ENCODE measurements at places on chromosomes 1 and 21.

GRCh38 chr1:180281490-180281889, 51.4 kb downstream of the LHX4 start:
- DNase-seq: no peak

GRCh38 chr1:200180821-200181220, 153.3 kb downstream of the NR5A2 start:
- no peak for DNase-seq

DNA sequence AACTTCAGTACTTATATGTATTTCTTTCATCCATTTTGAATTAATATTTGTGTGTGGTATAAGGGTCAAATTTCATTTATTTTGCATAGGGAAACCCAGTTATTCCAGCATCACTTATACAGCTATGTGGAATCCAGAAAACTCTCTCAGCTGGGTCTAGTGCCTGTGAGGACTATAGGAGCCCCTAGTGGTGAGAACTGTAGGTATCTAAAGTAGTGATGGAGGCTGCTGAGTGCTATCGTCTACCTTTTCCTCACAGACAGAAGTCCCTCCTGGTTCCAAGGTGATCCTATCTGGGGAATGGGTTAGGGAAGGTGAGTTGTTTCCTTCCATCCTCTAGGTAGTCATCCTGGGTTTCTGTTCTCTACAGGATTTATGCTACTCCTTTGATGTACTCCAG, 352.0 kb upstream of the C1orf87 start:
- DNase-seq: no peak

- DNase-seq: no peak
Measured at GRCh38 chr1:117664314-117664713, 58.5 kb downstream of the TENT5C start.

DNA sequence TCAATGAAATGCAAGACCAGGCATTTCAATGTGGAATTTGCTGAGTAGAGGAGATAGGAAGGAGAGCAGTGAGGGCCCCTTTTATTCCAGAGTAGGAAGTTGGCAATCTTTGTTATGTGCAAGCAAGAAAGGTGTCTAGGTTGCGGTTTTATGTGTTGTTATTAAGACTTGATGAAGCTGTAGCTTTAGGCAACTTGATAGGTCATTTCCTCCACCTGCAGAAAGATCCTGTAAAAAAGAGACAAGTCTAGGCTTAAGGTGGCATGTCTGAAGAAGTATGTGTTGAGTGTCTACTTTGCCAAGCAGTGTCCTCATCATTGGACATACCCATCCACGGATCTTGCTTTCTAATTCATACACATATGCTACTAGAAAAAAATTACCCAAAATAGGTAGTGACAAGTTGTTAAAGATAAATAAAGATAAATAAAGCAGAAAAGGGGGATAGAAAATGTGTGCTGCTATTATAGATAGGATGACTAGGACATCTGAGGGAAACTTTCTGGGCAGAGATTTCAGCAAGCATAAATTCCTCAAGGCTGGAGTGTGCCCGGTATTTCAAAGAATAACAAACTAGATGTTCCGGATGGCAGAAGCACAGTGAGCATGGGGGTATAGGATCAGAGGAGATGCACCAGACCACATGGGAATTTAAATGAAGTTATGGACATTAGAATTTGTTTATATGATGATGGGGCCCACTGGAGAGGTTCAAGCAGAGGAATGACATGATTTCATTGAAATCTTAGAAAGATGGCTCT, 335.0 kb downstream of the TGFB2 start:
- no peak for DNase-seq

DNA sequence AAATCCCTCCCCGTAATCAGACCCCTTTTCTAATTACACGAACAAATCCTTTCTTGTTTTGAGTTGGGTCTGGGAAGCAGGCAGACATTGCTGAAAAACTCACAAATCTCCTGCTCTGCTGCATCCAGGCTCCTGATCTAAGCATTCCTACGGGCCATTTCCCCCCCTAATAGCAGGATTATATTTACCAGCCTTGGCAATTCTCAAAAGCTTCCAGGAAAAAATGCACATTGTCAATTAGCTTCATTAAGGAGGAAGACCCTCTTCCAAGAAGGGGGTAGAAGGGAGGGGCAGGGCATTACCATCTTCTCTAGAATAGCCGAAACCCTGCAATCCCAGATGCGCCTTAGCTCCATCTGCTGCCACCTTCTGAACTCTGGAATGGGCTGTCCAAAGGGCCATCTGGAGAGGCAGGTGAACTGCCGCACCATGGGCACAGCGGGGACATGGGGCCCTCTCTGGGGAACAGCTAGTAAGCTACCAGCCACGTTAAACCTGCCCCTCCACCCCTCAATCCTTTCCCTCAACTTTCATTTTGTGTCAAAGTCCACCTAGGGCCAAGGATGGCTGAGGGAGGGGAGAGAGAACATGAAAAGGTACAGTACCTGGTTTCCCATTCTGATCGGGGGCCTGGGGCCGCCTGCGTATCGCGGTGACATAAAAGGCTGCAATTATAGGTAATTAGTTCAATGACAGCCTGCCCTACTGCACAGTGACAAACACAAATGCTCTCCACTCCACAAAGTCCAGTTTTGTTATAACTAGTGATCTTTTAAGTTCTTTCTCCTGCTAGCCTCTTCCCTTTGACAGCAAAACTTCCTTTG, 56.8 kb downstream of the MRPL37 start:
- no peak for DNase-seq

GRCh38 chr1:228185641-228185965, 20.0 kb downstream of the IBA57 start:
- DNase-seq: no peak

- no peak for DNase-seq
Measured at GRCh38 chr1:221344693-221345092, 397.2 kb downstream of the DUSP10 start.

DNA sequence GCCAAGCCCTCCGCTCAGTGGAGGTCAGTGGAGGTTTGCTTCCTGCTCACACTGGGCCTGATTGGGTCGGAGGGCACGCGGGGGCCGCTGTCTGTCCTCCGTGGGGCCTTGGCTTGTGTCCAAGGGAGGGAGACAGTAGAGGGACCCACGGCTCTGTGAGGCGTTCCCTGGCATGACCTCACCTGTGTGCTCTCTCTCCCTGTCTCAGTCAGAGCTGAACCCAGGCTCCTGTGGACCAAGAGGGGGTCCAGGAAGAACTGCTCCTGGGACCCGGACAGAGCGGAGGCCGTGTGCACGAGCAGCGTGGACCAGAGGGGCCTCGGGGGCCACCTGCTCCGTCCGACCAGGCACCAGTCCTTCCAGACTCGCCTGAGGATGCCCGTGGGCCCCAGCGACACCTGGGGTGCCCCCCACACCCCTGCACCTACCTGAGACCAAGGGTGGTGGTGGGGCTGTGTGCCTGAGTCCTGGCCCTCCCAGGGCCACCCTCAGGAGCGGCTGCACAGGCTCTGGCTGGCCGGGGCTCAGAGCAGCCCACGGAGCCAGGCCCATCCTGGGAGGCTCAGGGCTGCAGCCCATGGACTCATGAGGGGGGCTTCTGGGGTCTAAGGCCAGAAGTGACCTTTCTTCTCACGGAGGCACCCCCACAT, 13.3 kb upstream of the TTLL10 start:
- no peak for DNase-seq

GRCh38 chr1:150121236-150121862, 28.4 kb upstream of the PLEKHO1 start:
- no peak for DNase-seq

DNA sequence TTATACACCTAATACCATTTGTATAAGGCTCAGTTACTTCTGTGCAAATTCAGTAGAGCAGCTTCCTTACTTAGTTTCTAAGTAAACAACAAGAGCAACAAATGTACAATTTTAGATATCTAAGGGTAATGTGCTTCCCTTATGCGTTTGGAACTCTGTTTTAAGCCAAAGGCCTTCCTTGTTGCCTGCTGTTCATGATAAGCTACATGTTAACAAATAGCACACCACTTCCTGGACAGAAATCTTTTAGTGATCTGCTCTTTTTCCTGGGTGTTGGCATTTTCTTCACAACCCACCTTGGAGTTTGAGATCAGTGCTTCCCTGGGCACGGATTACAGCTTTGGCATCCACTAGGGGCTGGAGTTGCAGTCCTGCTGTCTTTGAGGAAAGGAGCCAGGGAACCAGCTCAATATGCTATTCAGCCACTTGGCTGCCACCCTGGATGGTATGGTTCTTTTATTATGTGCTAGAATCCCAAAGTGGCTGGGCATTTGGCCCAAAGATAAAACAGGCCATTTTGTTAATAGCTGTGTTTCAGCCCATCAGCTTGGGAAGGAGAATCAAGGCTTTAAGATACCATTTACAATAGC, 55.6 kb upstream of the ADAR start:
- no peak for DNase-seq

- DNase-seq: no peak
Measured at GRCh38 chr1:196493881-196494280, 114.4 kb downstream of the KCNT2 start.

GRCh38 chr1:201573030-201573429, 34.1 kb downstream of the NAV1 start:
- no peak for DNase-seq

GRCh38 chr1:84122780-84123382, 21.2 kb upstream of the PRKACB start:
- peak; percentile 26 for DNase-seq

- DNase-seq: no peak
Measured at GRCh38 chr1:210272666-210273065, 40.1 kb downstream of the SERTAD4 start.

GRCh38 chr1:202659541-202659940, 50.7 kb downstream of the SYT2 start:
- no peak for DNase-seq

- no peak for DNase-seq
Measured at GRCh38 chr1:15867288-15867687, 19.8 kb downstream of the SPEN start.

DNA sequence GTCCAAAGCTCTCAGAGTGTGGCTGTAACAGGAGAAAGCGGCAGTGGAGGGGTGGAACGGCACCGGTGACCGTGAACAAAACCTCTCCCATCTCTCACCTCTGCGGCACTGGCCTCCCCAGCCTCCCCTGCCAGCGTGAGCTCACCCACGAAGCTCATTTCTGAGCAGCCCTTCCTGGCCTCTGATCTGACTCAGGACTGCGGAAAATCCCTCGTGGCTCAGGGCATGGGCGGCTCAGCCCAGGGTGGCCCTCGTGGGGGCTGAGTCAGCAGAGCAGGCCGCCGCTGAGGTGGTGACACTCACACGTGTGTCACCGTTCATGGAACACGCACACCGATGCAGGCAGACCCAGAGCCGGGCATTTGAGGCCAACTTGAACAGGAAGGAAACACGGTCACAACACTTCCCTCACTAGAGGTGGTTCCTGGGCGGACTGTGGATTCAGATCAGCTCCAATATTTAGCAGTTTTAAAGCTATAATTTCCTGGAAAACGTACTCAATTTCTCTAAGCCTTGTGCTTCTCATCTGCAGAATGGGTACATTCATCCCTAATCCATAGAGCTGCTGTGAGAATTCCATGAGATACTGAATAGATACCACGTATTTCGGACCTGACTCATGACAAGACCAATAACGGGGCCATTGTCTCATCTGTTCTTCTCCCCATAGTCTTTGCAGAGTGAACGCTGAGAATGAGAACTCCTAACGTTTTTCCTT, 115.0 kb upstream of the TMPRSS2 start:
- no peak for DNase-seq

GRCh38 chr1:73066866-73067265, 784.5 kb upstream of the NEGR1 start:
- no peak for DNase-seq

- DNase-seq: no peak
Measured at GRCh38 chr1:212669600-212669999, 30.0 kb downstream of the BATF3 start.

DNA sequence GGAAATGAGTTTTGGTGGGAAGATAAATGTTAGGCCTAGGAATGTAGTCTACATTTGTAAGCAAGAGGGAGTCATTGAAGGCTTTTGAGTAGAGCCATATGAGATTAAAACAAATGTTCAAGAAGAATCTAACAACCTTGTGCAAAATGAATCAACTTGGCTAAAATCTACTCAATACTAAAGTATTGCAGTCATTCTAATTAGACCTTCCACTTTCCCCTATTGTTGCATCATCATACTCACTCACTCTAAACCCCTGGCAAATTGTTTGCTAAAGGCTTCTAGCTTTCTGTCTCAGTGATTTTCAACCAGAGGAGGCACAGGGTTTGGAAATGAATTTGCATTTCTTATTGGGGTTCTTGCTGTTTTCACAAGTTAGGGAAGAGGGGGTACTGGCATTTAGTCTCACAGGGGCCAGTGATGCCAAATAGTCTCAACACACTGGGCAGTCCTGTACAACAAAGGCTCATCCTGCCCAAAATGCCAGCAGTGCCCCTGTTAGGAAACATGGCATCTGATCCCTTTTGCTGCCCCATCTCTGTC, 85.3 kb downstream of the SEC16B start:
- DNase-seq: no peak

- DNase-seq: no peak
Measured at GRCh38 chr1:110433803-110434202, 17.1 kb upstream of the PROK1 start.

DNA sequence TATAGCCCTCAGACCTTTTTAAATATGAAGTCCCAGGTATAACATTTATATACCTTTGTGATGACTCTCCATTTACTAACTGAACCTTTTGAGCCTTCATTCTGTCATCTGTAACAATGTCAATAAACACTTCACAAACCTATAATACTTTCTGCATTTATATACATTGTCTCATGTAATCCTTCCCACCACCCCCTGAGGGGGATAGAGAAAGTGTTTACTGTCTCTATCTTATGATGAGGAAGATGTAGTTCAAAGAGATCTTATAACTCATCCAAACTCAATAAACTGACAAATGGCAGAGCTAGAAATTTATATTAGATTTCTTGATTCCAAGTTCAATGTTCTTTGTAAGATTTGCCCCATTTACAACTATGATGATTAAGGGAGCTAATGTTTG, 48.3 kb upstream of the CR2 start:
- DNase-seq: no peak

- no peak for DNase-seq
Measured at GRCh38 chr1:180167021-180167701, 12.5 kb downstream of the QSOX1 start.

DNA sequence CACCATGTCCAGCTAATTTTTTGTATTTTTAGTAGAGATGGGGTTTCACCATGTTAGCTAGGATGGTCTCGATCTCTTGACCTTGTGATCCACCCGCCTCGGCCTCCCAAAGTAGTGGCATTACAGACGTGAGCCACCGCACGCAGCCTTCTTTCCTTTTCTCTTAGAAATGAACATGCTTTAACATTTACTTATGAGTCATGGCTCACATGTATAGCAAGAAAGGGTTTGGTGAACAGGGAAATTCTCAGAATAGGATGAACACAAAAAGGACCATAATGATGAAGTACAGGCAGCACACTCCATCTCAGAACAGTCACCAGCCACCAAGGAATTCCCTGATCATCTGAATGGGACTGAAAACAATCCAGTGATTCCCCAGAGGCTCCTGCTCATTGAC, 9.4 kb upstream of the VAMP4 start:
- no peak for DNase-seq

DNA sequence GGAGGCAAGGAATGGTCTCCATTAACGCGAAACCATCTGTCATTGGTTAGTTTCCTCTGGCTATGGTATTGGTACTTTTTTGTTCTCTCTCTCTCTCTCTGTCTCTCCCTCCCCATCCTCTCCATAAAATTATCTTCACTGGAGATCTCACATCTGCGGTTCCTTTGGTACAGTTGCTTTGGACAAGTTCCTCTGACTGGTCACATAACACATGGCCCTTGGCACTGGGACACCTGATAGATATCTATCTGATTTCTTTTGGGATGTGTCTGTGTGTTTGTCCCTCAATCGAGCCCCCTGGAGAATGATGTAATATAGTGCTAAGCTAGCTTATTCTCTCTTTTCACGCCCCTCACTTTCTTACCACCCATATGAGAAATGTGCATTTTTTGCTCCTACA, 682.0 kb upstream of the B3GALT2 start:
- no peak for DNase-seq

- DNase-seq: no peak
Measured at GRCh38 chr1:5977494-5978444, 14.5 kb downstream of the NPHP4 start.
